ENCODE measurements at places on chromosomes 5 and 9. TPM values are rescaled to one million over a fixed set of nuclear protein-coding genes. Genes with fewer than 3 reads are reported as not detected.

SETD9 gene
- 15.7 TPM for total RNA-seq

INSL4 gene
- not detected for total RNA-seq

IFNB1 gene
- total RNA-seq: not detected

MEIKIN gene
- total RNA-seq: not detected

TRIP13 gene
- 42.6 TPM for total RNA-seq

TXNDC8 gene
- total RNA-seq: not detected

NAIP gene
- 2.2 TPM for total RNA-seq

SIMC1 gene
- 16.2 TPM for total RNA-seq

EGR1 gene
- 76.6 TPM for total RNA-seq

IFNA21 gene
- not detected for total RNA-seq

OR1J2 gene
- total RNA-seq: not detected

NIPBL gene
- 56.0 TPM for total RNA-seq

AQP3 gene
- total RNA-seq: 1.6 TPM

NUTM2F gene
- total RNA-seq: not detected

TPRN gene
- total RNA-seq: 32.0 TPM

CCL21 gene
- not detected for total RNA-seq

SLC46A2 gene
- not detected for total RNA-seq

QRFP gene
- total RNA-seq: not detected

ZBTB34 gene
- 15.8 TPM for total RNA-seq

AJM1 gene
- total RNA-seq: 1.8 TPM

CAPSL gene
- not detected for total RNA-seq

TAL2 gene
- 1.1 TPM for total RNA-seq

All from H9 (cell line).